ENCODE measurements at places on chromosomes 16 and 17.

DNA sequence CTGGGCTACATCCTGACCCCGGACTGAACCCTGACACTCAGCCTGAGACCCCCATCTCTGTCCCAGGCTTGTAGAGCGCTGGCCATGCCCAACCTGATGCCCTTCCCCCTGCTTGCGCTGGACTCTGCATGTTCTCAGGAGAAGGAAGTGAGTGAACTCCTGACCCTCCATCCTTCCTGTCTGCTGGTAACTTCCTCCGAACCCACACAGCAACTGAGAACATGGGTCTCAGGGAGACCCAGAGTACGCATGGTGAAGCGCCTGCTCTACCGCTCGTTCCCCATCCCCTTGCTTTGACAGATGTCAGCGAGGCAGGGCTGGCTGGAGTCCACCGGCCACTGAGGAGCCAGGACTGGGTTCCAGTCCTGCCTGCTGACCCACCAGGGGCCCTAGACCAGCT is 6.1 kb downstream of the CAMKK1 start:
- no peak for DNase-seq

DNA sequence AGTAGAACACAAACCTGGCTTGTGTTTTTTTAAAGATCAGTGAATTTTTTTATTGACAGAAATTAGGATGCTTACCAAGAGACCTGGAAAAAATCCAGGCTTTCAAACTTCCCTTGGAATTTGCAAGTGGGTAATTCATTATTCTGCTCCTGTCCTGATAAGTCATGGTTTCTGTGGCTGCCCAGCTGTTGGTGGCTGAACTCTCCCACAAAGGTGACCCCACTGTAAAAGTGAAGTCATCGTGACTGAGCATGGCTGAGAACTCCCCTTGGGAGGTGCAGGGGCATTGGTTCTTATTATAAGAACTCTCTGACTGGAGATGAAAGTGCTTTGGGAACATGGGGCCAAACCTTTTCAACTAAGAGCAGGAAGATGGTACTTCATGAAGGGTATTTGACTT is 46.6 kb upstream of the TANC2 start:
- DNase-seq: no peak

DNA sequence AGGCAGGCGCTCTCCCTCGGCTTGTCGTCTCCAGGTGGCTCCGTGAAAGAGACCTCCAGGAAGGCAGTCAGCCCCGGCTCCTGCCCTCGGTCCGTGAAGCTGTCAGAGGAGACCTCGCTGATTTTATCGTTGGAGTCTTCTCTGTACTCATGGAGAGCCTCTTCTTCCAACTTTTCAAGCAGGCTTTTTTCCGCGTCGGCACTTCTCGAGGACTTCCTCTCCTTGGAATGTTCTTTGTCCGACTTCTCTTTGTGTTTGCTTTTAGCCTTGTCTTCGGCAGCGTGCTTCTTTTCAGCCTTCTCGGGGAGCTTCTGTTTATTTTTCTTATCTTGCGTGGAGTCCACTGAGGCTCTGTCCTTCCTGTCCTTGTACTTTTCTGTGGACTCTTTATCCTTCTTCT is 65.0 kb downstream of the ZNF778 start:
- DNase-seq: no peak

GRCh38 chr16:86294535-86295196 is 215.7 kb upstream of the FOXF1 start:
- DNase-seq: no peak

GRCh38 chr16:67114793-67115192 is 5.1 kb downstream of the PHAF1 start:
- DNase-seq: no peak

DNA sequence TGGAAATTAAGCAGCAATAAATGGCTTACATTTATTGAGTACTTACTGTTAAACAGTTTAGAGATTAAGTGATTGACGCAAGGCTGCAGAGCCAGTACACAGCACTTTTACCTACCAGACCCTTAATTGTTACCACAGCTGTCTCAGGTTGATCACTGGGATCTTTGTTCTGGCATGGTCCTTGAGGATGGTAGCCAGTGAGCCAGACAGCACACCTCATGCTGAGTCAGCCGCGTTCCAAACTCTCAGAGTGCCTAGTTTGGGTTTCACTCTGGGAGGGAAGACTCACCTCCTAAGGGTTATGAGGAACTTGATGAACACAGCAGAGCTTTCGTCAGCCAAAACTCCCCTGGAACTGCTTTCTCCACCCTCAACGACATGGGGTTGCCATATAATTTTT is 20.4 kb downstream of the CDH3 start:
- no peak for DNase-seq

DNA sequence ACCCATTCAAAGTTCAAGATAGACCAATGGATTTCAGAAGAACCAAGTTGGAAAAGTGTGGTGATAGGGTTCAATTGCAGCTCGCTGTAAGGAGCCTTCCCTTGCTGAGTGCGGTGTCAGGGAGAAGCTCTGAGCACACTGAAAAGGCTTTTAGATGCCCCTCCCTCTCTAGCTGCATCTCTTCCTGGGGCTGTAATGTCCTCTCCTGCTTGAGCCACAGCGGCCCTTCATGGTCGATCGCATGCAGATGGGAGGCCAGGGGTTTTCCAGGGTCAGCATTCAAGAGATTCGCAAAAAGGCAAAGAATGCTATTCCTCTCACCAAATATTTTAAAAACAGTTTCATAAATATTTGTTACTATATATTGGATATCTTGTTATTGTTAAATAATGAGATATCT is 23.7 kb downstream of the ZC3H18 start:
- no peak for DNase-seq

GRCh38 chr16:77169650-77170236 is 21.2 kb upstream of the MON1B start:
- DNase-seq: no peak

DNA sequence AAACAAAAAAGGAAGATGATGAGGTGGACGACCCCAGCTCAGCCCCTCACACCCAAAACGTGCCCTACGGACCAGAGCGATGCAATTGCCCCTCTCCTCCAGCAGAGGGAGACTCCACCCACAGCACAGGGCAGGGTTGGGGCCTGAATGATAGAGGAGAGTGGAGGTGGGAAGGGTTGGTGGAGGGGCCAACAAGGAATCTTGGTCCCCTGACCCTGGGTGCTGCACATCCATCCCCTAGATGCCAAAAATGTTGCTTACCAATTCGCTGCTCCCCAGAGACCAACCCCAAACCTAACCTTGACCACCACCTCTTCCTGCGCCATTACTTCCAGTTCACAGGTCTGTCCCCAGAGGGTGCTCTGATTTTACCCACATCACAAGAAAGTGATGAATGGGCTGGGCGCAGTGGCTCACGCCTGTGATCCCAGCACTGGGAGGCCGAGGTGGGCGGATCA is 12.9 kb downstream of the P2RX5 start:
- DNase-seq: no peak

GRCh38 chr16:77945126-77945525 is 77.2 kb upstream of the CLEC3A start:
- DNase-seq: no peak

DNA sequence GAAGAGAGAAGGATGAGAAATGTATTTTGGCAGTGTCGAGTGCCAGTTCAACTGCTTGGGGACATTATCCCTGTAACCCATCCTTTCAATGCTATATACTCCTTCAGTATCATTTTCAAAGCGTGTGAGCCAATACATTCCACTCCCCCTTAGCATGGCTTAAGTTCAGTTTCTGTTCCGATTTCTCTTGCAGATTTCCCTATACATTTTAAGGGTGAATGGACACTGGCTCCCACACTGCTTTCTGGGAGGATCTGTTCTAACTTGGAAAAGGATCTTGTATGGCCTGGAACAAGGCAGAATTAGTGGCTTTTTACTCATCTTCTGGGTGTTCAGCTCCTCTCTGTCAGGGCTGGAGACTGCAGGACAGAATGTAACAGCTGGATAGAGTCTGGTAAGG is 333.8 kb downstream of the HAPSTR1 start:
- DNase-seq: no peak

DNA sequence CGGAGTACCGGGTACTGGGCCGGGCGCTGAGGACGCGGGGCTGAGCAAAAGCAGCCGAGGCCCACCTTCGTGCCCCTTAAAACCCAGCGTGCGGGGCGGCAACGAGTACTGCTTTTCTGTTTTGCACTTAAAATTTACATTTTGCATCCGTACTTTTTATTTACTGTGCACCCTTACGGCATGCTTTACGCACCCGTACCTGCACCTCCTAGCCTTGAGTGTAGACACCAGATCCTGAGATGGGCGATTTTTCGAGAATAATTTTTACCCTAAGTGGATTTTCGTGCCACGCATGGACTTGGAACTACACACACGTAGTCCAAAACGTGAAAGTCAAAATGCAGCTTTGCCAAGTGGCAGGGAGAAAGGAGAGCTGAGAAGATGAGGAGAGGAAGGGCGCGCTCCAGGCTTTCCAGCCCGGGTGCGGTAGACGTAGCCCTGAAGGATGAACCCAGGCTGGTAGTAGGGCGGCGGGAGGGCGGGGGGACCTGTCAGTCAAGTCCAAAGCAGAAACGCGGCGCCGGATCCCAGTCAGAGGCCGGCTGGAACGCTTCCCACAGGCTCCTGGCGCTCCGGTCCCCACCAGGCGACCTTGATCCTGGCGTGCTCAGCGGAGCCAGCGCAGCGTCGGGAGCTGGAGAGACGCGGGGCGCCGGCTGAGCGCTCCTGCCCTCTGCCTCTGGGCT is 1.2 kb upstream of the CBLN1 start:
- DNase-seq: peak; percentile 51

DNA sequence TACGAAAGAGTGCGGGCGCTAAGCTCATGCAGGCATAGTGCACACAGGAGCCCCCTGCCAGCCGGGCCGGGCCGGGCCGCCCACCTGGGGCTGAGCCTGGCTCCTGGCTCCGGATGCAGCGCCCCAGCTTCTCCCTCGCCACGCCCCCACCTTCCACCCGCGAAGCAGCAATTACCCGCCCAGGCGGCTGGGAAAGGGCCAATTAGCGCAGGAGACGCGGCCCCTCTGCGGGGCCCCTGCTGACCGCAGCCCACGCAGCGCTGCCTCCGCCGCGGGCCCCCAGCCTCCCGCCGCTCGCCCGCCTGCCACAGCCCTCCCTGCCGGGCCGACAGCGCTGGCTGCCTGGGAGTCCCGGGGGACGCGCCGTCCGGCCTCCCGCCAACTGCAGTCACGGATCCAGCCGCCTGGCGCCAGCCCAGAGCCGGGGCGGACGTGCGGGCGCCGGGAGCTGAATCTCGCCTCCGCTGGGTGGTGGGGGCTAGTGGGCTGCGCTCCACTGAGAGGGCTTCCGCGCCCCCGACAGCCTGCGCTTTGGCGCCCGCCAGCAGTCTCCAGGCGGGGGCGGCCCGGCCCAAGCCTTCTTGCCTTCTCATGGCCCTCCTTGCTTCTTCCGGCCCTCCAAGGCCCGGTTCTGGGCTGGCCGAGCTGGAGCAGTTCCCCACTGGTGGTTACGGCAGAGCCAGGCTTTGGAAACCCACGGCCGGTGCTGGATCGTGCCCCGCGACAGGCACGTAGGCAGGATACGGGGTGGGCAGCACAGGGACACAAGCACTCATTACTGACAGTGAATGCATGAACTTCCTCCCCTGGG is 14.9 kb upstream of the CBFB start:
- peak; percentile 70 for DNase-seq

GRCh38 chr17:30450125-30451027 is 26.8 kb upstream of the GOSR1 start:
- DNase-seq: no peak

DNA sequence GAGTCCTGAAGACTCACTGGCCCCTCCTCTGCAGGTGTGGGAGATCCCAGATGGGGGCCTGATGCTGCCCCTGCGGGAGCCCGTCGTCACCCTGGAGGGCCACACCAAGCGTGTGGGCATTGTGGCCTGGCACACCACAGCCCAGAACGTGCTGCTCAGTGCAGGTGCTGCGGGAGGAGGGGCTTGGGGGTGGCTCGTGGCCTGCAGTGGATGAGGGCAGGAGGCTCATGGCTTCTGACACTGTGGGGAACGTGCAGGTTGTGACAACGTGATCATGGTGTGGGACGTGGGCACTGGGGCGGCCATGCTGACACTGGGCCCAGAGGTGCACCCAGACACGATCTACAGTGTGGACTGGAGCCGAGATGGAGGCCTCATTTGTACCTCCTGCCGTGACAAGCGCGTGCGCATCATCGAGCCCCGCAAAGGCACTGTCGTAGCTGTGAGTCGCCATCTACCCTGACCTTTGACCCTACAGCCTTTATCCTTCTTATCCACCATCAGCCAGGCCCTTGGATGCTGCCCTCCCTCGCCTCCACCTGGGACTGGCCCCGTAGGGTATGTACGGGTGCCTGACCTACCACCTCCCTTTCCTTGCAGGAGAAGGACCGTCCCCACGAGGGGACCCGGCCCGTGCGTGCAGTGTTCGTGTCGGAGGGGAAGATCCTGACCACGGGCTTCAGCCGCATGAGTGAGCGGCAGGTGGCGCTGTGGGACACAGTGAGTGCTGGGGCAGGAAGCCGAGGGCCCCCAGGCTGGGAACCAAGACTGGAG is 3.6 kb downstream of the CORO1A start:
- DNase-seq: peak; percentile 69

DNA sequence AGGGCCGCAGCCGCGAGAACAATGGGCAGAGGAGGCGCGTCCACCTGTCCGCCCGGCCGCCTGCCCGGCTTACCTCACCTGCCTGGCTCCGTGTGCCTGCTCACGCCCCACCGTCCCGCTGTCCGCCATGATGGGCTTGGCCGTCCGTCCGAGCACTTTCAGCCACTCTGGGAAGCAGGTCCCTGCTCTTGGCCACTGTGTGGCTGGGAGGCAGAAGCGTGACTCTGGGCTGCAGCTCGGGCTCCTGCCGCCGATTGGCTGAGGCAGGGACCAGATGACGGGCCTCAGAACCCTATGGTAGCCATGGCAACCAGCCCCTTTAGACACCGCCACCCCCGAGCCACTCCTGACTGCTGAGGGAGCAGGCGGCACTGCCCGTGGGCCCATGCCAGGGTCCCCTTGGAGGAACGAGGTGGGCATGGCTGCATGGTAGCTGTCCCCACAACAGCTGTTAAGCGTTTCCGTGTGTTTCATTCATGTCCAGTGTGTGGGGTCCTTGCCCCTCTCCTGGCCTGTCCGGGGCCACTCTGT is 8.9 kb upstream of the AXIN1 start:
- DNase-seq: no peak

- DNase-seq: no peak
These were observed 17.7 kb downstream of the POLR3E start for GRCh38 chr16:22314661-22315626.

GRCh38 chr17:40597556-40598300 is 32.5 kb upstream of the CCR7 start:
- no peak for DNase-seq

- DNase-seq: peak; percentile 19
These were observed 1.2 kb downstream of the SREBF1 start for GRCh38 chr17:17835415-17836249.

DNA sequence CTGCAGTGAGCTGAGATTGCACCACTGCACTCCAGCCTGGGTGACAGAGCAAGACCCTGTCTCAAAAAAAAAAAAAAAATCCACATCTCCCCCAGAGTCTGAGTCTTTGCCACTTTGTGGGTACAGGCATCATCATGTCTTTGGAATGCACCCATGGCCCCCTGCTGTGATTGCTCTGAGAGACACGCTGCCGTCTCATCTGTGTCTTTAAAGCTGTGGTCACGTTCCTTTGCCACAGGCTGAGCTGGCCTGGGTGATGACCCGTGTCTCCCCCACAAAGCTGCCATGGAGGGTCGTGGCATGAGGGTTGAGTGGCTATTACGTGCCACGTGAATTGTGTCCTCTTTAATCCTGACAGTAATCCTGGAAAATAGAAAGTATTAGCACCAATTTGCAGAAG is 20.2 kb downstream of the CRISPLD2 start:
- no peak for DNase-seq

GRCh38 chr17:20073055-20073979 is 64.2 kb downstream of the SPECC1 start:
- peak; percentile 34 for DNase-seq

All from right lobe of liver (tissue), 6 donors.